A549 treated with Mapracorat at 1 μM for 4 hours (cell line): ENCODE measurements at places on chromosomes 4 and X. TPM values are rescaled to one million over a fixed set of nuclear protein-coding genes. Genes with fewer than 3 reads are reported as not detected.

The SYP gene
- 2.1 to 2.8 TPM (median 2.4 TPM) in 5 replicates for total RNA-seq

The UGT2B15 gene
- total RNA-seq: 0.08 to 0.15 TPM (median 0.08 TPM) in 3 of 5 replicates, not detected in the others

The GPM6B gene
- total RNA-seq: 0.09 to 0.28 TPM (median 0.24 TPM) in 5 replicates

The HTN1 gene
- total RNA-seq: not detected in 5 replicates

The USP17L10 gene
- total RNA-seq: not detected in 5 replicates

The DGAT2L6 gene
- total RNA-seq: not detected in 5 replicates

The NR3C2 gene
- 0.07 TPM in 1 of 5 replicates, not detected in the others for total RNA-seq

The UGT8 gene
- total RNA-seq: 0.07 to 0.15 TPM (median 0.13 TPM) in 5 replicates

The SASH3 gene
- not detected in 5 replicates for total RNA-seq

The L1CAM gene
- total RNA-seq: 16.6 to 21.9 TPM (median 18.2 TPM) in 5 replicates

The SPARCL1 gene
- total RNA-seq: not detected in 5 replicates

The FHIP1A gene
- 0.07 to 0.84 TPM (median 0.13 TPM) in 5 replicates for total RNA-seq

The PRDM5 gene
- 3.5 to 5.4 TPM (median 4.5 TPM) in 5 replicates for total RNA-seq

The CCDC110 gene
- total RNA-seq: 0.34 TPM in 1 of 5 replicates, not detected in the others

The OCRL gene
- 18.4 to 25.7 TPM (median 24.8 TPM) in 5 replicates for total RNA-seq

The KLHL13 gene
- 0.17 to 0.34 TPM (median 0.22 TPM) in 5 replicates for total RNA-seq

The DOCK11 gene
- total RNA-seq: 5.7 to 8.4 TPM (median 7.7 TPM) in 5 replicates

The SATL1 gene
- not detected in 5 replicates for total RNA-seq

The PRICKLE3 gene
- 12.4 to 18.2 TPM (median 17.1 TPM) in 5 replicates for total RNA-seq

The ANOS1 gene
- total RNA-seq: 0.02 to 0.20 TPM (median 0.08 TPM) in 4 of 5 replicates, not detected in the other

The FAM241A gene
- 0.82 to 0.88 TPM (median 0.82 TPM) in 5 replicates for total RNA-seq

The TRAM1L1 gene
- total RNA-seq: 0.45 to 0.70 TPM (median 0.48 TPM) in 5 replicates

The SERPINA7 gene
- total RNA-seq: not detected in 5 replicates
